ENCODE measurements at places on chromosomes 3 and 15.

DNA sequence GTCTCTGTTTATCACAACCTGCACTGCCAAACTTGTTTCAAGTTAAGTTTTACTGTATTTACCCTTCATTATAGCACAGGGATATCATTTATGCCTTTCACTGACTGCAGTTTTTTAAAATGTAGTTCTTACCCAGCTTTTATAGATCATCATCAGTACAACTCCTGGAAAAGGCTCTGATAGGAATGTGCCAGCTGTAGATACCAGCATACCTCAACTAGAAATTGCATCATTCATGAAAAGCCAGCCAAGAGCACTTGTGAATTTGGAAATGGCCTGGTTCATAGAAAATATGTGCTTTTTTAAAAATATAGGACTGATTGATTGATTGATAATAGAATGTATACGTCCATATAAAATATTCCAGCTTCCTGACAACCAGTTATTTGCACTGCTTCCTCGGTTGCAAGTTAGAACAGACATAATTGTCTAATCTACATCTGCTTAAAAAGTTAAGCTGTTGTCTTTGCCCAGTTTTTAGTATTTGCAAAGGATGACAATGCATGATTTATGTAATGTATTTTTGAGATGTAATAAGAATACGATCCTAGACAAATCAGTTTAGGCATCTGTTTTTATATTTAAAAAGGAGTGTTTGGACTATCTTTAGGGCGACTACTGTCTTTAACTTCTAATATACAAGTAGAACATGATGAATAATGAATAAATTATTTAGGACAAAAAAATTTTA is 58.5 kb downstream of the DCUN1D1 start:
- DNase-seq, result no peak

- DNase-seq, result no peak
These were observed 42.0 kb upstream of the SPTSSB start for GRCh38 chr3:161413127-161413854.

GRCh38 chr15:101022876-101023275 is 103.7 kb downstream of the LRRK1 start:
- no peak for DNase-seq

GRCh38 chr15:36117296-36117787 is 462.1 kb upstream of the CDIN1 start:
- no peak for DNase-seq

DNA sequence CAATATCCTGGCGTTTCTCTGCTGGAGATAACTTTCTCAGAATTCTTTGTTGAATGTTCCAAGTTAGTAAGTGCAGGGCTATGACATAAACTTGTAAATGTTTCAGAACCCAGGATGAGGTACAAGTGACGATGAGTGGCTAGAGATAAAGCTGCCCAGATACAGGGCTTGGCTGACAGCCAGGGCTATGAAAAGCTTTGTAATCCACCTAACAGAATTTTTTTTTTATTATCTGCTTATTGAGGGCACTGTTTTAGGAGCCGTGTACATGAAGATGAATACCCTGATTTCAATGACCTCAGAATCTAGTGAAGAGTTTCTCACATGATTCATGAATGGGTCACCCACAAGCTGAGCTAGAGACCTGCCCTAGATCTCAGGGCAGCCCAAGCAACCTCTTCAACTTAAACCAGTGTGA is 431.4 kb downstream of the DIPK2A start:
- DNase-seq, result no peak

- DNase-seq, result no peak
These were observed 6.8 kb upstream of the SLC51B start for GRCh38 chr15:65038428-65038827.

Data from activated B cell treated with CpG ODN at 0.5 μM for 24 hours (primary cell).